NCI-H2029 treated with DMSO at 0.1 percent for 48 hours (cell line): ENCODE measurements at places on chromosomes 12 and 14.
A peak's percentile ranks its signal among the peaks of the same experiment; 100 is the strongest.

GRCh38 chr14:104541905-104542465, 37.6 kb upstream of the C14orf180 start:
- DNase-seq, result no peak

DNA sequence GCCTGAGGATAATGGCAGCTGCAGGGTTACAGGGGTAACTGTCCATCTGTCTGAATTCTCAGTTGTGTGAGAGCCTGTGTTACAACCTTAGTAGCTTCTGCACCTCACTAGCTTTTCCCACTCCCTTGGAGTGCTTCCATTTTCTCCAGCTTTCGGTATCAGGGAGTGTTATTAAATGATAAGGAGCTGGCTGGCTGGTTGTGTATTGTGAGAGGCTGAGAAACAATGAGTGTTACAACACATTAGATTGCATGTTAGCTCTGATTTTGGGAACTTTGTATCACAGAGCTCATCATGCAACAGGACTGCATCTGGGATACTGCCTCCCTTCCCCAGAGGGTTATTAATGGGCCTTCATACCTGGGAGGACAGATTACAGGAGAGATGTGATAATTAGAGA, 723.7 kb downstream of the DIO2 start:
- DNase-seq, result no peak

- DNase-seq, result no peak
Measured at GRCh38 chr14:100735271-100735670, 8.6 kb downstream of the DLK1 start.

DNA sequence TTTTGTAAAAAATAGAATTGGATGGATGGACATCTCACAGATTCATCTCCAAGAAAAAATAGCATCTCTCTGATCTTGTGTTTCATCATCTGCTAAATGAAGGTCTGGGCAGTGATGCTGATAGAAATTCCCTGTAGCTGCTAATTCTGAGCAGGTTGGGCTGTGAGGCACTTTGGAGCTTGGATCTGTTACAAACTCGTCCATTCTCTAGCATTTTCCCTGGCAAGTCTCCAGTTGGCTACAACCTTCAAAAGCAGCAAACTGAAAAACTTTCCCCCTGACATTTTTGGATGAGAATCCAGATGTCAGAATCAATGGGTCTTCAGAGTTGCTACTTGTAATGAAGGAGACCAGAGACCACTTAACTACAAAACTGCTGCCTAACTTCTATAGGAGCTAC, 72.7 kb downstream of the TPH2 start:
- no peak for DNase-seq

- peak; percentile 79 for DNase-seq
Measured at GRCh38 chr12:15590180-15590826, 198.9 kb downstream of the EPS8 start.

DNA sequence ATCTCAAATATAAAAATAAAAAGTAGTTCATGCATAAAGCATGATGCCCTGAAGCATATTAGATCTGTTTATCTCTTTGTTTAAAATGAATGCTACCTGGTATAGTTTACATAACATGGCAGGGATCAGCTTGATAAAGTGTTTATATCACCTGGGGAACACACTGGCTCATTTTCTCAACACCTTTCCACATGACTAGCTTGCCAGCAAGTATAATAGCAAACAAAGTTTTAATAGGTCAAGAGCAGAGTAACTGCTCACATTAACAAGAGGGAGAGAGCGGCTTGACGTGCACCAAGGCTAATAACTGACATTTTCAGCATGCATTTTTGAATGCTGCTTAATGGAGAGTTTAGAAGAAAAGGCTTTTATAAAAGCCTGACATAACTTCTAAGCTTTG, 246.4 kb downstream of the EGLN3 start:
- DNase-seq, result peak; percentile 67
